ENCODE measurements at places on chromosomes 7 and 10.

- H3K4me3 ChIP-seq, result no peak overlapping the region
- DNase-seq, result no peak
- H3K4me1 ChIP-seq, result peaks cover 9% of the 10 kb centered on the region
- H3K27ac ChIP-seq, result no peak overlapping the region
- H3K27me3 ChIP-seq, result no peaks in the 10 kb centered on the region
These were observed 20.0 kb upstream of the HUS1 start for GRCh38 chr7:47999413-47999812.

DNA sequence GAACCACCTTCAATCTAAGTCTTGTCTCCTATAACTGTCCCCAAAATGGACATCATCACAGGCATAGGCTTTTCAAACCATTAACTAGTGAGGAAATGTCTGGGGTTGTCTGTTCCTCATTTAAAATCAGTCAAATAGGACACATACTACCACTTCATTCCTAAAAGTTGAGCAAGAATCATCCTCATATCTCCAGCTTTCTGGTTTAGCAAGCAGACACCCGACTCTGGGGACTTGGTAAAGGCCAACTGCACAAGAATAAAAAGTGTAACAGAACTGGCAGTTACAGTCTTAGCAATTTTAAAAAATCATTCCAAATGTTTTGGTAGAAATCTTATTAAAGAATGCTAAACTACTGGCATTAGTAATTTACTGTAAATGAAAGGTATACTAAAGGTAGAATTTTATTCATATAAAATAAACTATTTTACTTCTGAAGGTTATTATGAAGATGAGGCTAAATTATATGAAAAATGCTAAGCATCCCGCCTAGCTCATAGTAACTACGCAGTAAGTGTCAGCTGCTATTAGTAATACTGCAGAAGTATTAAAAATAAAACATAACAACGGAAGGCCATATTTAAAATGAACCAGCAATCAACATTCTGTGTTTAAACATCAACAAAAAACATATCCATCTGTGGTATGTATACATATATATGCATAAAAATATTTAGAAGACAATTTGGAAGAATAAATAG lies 60.8 kb downstream of the ZNF438 start:
- H3K27me3 ChIP-seq, result no peaks in the 10 kb centered on the region
- no peak overlapping the region for H3K4me3 ChIP-seq
- peaks cover 45% of the 10 kb centered on the region for H3K4me1 ChIP-seq
- no peak overlapping the region for H3K27ac ChIP-seq
- H3K36me3 ChIP-seq, result no peaks in the 10 kb centered on the region

GRCh38 chr10:94963901-94964300 lies 25.4 kb downstream of the CYP2C9 start:
- H3K4me1 ChIP-seq, result no peaks in the 10 kb centered on the region
- H3K27ac ChIP-seq, result no peak overlapping the region
- peaks cover 7% of the 10 kb centered on the region for H3K36me3 ChIP-seq
- H3K27me3 ChIP-seq, result peaks cover 11% of the 10 kb centered on the region

GRCh38 chr10:44960482-44961229 lies 1.1 kb downstream of the RASSF4 start:
- H3K4me1 ChIP-seq, result peaks cover 80% of the 10 kb centered on the region
- H3K27ac ChIP-seq, result no peak overlapping the region
- no peaks in the 10 kb centered on the region for H3K27me3 ChIP-seq

DNA sequence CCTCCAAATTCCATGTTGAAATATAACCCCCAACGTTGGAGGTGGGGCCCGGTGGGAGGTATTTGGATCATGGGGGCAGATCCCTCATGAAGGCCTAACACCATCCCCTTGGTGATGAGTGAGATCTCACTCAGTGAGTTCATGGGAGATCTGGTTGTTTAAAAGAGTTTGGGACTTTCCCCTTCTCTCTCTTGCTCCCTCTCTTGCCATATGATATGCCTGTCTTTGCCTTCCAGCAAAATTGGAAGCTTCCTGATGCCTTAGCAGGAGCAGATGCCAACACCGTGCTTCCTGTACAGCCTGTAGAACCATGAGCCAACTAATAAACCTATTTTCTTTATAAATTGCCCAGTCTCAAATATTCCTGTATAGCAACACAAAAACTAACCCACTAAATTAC lies 55.7 kb upstream of the CDK1 start:
- no peak overlapping the region for H3K27ac ChIP-seq
- H3K4me3 ChIP-seq, result no peak overlapping the region
- H3K36me3 ChIP-seq, result peaks cover 2% of the 10 kb centered on the region
- DNase-seq, result no peak

Data from neural crest cell (in vitro differentiated cells).